ENCODE measurements at places on chromosomes 16 and 17. TPM values are rescaled to one million over a fixed set of nuclear protein-coding genes. Genes with fewer than 3 reads are reported as not detected.

DNA sequence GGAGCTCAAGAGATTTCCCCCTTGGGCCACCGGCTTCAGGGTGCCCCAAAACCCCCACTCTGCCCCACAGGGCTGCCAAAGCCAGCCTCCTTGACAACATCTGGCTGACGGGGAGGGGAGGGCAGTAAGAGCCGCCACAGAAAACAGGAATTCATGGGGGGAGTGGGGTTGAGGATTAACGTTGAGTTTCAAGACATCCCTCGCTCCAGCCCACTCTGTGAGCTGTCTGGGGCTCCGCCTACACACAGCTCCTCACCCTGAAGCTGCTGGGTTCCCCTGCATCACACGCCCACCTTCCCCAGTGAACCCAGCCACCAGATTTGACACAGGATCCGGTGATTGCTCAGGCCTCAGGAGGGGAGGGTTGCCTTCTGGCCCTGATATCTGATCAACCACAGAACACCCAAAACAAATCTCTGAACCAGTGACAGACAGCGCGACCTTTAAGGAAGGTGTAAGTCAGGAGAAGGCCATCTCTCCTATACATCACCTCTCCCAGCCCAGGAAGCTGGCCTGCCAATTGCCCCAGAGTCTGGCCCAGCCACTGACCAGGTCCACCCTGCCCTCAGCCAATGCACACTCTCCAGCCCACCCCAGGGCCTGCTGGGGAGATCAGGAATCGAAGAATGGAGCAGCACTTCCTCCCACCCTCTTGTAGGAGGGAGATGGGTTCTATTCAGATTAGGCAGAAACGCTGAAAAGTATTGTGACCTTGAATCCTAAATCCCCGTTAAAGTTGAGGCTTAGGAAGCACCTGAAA, 132.1 kb downstream of the CLEC16A start:
- H3K36me3 ChIP-seq = no peaks in the 10 kb centered on the region
- H3K27me3 ChIP-seq = no peaks in the 10 kb centered on the region
- H3K27ac ChIP-seq = no peak overlapping the region
- DNase-seq = no peak
- no peak overlapping the region for H3K4me3 ChIP-seq

The ZNF785 gene
- 11.3 TPM for total RNA-seq

The IGFALS gene
- total RNA-seq = 4.2 TPM

- H3K27ac ChIP-seq = peak overlapping the region; percentile 94
- H3K36me3 ChIP-seq = no peaks in the 10 kb centered on the region
- H3K4me3 ChIP-seq = no peak overlapping the region
- peak; percentile 91 for DNase-seq
- peaks cover 65% of the 10 kb centered on the region for H3K4me1 ChIP-seq
These were observed 9.4 kb upstream of the CMTM4 start for GRCh38 chr16:66705790-66706505.

- DNase-seq = no peak
- no peaks in the 10 kb centered on the region for H3K4me1 ChIP-seq
- no peak overlapping the region for H3K27ac ChIP-seq
- H3K36me3 ChIP-seq = no peaks in the 10 kb centered on the region
- no peaks in the 10 kb centered on the region for H3K27me3 ChIP-seq
These were observed 8.5 kb upstream of the MED11 start for GRCh38 chr17:4722678-4723240.

DNA sequence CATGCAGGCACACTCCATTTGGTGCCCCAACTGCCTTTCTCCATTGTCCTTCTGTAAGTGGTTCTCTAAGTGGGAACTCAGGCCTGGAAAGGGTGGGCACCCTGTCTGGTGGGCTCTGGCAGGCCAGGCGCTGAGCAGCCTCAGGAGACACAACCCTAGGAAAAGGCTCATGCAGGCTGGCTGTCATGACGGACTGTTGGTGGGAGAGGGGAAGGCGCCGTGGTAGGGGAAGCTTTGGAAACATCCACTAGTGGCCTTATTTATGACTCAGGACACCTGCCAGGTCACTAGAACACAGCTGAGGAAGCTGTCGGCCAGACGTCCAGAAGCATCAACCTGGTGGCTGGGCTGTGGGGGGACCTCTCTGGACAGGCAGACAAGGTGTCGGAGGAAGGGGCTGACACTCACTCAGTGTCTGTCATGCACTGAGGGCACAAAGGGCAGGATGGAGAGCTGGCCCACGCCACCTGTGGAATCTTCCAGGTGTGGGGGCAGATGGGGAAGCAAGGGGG, 216.0 kb downstream of the SEC14L1 start:
- H3K36me3 ChIP-seq = no peaks in the 10 kb centered on the region
- no peak overlapping the region for H3K27ac ChIP-seq
- peaks cover 28% of the 10 kb centered on the region for H3K4me1 ChIP-seq
- no peak overlapping the region for H3K4me3 ChIP-seq
- no peaks in the 10 kb centered on the region for H3K27me3 ChIP-seq

The STUB1 gene
- 134 TPM for total RNA-seq

DNA sequence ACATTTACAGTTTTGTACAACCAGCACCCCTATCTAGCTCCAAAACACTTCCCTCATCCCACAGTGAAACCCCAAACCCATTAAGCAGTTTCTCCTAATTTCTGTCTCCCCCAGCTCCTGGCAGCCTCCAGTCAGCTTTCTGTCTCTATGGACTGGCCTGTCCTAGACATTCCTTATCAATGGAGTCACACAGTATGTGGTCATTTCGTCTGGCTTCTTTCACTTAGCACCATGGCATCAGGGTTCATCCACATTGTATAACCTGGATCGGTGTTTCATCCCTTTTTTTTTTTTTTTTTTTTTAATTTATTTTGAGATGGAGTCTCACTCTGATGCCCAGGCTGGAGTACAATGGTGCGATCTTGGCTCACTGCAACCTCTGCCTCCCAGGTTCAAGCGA, 68.5 kb downstream of the ZDHHC7 start:
- no peak for DNase-seq
- H3K36me3 ChIP-seq = no peaks in the 10 kb centered on the region
- H3K4me1 ChIP-seq = no peaks in the 10 kb centered on the region
- H3K27me3 ChIP-seq = no peaks in the 10 kb centered on the region

DNA sequence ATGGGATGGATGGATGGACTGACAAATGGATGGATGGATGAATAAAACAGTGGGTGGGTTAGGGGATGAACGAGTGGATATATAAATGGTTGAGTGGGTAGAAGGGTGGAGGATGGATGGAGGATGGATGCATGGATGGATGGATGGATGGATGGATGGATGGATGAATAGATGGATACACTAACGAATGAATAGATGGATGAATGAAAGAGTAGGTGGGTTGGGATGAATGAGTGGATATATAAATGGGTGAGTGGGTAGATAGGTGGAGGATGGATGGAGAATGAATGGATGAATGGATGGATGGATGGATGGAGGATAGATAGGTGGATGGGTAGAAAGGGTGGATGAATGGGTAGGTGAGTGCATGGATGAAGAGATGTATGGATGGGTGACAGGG, 62.1 kb downstream of the CDYL2 start:
- H3K27ac ChIP-seq = no peak overlapping the region
- no peaks in the 10 kb centered on the region for H3K36me3 ChIP-seq
- H3K27me3 ChIP-seq = no peaks in the 10 kb centered on the region
- H3K4me3 ChIP-seq = no peak overlapping the region
- no peaks in the 10 kb centered on the region for H3K4me1 ChIP-seq

Data from thyroid gland (tissue), 4 donors.